ENCODE measurements at places on chromosomes 5 and 9.

DNA sequence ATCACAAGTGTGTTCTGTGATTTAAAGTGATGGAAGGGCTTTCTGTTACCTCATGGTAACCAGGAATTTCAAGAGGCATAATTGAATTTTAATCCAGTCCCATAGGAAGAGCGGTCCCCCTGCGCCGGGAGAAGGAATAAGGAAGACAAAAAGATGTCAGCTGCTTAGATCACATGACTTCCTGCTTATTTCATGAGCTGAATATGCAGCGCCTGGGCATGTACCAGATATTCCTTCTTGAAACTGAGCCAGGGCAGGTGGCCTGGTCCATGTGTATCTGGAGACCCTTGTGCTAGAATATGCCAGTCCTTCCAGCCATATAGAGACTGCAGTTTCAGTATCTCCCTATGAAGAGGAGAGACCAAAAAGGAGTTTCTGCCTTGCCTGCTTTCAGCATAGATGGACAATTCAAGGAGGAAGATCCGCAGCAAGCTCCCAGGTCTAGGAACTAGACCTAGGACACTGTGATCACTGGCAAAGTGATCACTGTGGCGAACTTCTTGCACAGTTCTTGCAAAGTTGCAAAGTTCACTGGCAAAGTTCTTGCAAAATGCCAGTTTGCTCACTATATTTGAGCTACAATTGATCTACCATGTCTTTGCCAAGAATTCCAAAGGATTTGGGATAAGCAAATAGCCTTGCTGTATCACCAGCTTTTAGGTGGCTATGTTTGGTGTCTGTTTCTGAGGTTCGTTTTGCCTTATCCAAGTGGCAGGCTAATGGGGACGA lies 102.9 kb upstream of the PHYKPL start:
- DNase-seq: no peak

DNA sequence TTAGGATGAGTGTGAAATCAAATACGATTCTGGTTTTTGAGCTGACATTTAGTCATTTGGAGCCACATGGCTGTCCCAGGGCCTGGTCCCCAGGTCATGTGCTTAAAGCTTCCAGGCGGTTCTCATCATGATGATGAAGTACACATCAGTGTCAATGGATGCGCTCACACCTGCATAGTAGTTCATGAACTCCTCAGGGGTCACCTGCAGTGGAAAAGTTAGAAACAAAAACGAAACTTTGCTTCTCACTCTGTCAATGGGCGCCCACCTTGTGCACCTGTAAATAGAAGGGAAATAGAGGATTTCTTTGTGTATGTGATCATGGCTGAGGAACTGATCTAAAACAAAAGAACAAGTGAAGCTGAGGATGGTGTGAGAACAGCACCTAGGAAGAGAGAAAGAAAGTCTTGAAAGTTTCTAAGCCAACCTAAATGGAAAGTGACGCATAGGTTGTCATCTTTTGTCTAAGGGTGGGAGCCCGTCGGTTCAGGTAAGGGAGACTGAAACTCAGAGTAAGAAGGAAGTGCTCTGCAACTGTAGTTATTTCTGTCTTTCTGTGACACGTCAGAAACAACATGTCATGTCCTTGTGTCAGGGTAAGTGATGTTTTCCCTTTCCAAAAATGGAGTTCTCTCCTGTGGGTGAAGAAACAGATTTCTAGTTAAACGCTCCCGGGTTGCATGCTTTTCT lies 33.8 kb downstream of the CAPSL start:
- no peak for DNase-seq

DNA sequence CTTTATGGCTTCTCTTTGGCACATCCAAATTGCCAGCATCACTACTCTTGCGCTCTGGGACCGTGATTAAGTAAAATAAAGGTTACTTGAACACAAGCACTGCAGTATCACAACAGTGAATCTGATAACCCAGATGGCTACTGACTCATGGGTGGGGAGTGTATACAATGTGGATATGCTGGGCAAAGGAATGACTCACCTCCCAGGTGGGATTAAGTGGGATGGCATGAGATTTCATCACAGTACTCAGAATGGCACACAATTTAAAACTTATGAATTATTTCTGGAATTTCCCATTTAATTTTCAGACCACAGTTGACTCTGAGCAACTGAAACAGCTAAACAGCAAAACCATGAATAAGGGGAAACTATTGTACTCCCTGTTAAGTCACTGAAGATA lies 4.3 kb downstream of the GFM2 start:
- peak; percentile 98 for DNase-seq

- DNase-seq: no peak
Observed at GRCh38 chr9:130487500-130487899, 42.7 kb downstream of the ASS1 start.

GRCh38 chr5:170791325-170791954 lies 7.9 kb downstream of the GABRP start:
- peak; percentile 42 for DNase-seq

DNA sequence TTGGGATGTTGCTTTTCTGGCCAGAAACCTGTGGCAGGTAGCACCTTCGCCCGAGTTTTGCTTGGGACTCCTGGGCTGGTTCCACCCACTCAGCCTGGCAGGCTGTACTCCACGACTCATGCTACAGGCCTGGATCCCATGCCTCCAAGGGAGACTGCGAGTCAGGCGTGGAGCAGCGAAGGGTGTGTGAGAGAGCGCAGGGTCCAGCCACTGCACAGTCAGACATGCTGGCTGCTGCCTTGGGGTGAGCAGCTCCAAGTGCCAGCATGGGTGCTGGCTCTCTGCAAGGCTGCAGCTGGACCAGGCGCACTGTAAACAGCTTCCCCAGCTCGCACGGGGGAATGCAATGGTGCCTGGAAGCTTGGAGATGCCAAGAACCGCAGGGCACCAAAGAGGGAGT lies 249.6 kb upstream of the EDIL3 start:
- no peak for DNase-seq

- DNase-seq: no peak
Observed at GRCh38 chr5:120093178-120093577, 370.9 kb upstream of the PRR16 start.

DNA sequence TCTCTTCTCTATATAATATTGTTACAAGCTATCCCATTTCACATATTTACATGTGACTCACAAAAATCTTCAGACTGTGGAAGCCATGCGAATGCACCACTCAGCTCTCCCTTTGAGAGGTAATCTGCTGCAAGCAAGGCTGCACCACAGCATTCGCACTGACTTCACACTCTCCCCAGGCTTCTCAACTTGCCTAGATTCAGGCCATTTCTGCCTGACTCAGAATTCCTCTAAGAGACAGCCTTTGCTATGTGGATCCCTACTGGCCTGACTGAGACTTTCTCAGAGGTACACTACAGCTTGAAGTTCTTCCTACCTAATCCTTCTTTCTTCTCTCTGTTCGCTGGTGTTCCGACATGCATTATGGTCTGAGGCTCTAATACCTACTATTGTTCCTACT lies 21.1 kb upstream of the DMRTA1 start:
- no peak for DNase-seq

DNA sequence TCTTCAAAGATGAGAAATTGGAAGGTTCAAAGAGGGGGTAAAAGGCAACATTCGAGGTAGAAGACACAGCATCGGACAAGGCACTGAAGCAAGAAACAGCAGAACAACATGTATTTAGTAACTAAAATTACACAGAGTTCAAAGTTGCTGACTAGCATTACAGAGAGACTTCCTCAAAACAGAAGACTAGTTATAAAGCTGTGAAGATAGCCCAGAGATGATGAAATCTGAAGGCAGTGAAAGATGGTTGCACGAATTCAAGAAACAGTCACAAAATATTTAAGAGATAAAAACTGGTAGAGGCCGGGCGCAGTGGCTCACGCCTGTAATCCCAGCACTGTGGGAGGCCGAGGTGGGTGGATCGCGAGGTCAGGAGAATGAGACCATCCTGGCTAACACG lies 16.3 kb downstream of the MAPKAP1 start:
- DNase-seq: no peak

GRCh38 chr5:157267761-157268480 lies 2.0 kb downstream of the CYFIP2 start:
- no peak for DNase-seq

GRCh38 chr9:113012492-113012891 lies 500 bp upstream of the ZNF883 start:
- no peak for DNase-seq

GRCh38 chr9:133107961-133108793 lies 12.9 kb downstream of the RALGDS start:
- no peak for DNase-seq

DNA sequence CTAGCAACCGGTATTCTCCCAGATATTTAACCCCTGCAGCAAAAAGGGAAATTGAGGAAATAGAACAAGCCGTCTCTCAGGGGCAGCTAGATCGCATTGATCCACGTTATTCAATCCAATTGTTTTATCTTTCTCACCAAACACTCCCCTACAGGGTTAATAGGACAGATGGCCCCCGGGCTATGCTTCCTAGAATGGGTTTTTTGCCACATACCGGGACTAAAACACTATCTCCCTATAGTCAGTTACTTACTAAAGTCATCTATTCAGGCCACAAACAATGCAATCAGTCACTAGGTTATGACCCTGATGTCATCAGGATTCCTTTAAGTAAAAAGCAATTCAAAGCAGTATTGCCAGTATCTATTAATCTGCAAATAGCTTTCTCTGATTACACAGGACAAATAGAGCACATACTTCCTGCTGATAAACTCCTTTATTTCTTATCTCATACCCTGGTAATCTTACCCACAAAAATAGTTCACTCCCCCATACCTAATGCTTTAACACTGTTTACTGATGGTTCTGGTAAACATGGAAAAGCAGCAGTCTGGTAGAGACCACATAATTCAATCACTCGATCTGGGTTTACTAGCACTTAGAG lies 159.0 kb downstream of the CPLANE1 start:
- no peak for DNase-seq

DNA sequence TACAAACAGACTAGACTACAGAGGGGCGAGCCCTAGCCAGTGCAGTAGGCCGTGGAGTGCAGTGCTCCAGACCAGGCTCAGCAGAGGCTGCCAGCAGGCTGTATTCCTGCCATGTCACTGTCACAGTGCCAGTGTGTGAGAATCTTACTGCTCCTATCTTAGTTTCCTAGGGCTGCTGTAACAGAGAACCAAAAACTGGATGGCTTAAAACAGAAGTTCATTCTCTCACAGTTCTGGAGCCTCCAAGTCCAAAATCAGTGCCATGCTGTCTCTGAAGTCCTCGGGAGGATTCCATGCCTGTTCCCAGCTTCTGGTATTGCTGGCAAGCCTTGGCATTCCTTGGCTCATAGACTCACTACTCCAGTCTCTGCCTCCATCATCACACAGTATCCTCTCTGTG lies 75.0 kb upstream of the SAP30L start:
- DNase-seq: no peak

- DNase-seq: no peak
Observed at GRCh38 chr5:168802337-168802736, 223.2 kb upstream of the PANK3 start.

- no peak for DNase-seq
Observed at GRCh38 chr5:174526177-174526576, 198.2 kb upstream of the MSX2 start.

DNA sequence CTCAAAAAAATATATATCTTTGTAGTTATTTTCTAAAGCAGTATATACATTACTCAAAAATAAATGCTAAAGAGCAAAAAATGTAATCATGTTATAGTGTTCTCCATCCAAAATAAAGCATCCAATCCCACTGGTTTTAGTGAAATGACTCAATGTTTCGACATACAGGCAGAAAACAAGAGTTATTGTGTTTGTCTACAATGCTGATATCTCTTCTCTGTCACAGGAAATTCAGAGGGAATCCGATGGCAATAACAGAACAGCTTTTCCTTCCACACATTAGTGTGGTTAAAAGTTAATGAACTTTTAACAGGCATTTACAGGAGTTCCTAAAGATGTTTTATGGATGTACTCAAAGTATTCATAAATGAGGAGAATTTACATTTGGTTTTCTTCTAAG lies 12.0 kb downstream of the TTC33 start:
- no peak for DNase-seq

GRCh38 chr5:16455668-16456067 lies 9.9 kb downstream of the ZNF622 start:
- no peak for DNase-seq

GRCh38 chr9:108845507-108845906 lies 10.3 kb downstream of the ACTL7B start:
- no peak for DNase-seq

DNA sequence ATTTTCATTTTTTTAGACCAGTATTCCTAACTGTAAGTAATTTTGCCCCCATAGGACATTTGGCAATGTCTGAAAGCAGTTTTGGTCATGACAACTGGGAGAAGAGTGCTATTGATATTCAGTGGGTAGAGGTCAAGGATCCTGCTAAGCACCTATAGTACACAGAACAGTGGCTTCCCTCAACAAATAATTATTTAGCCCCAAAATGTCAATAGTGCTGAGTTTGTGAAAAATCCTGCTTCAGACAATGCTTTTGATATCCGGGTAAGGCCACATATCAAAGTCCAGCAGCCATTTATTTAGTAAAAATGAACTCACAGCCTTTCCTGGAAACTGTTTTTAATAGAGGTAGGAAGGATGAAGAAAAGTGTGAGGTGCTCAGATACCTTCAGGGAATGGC lies 8.1 kb upstream of the TARS1 start:
- DNase-seq: no peak

- DNase-seq: no peak
Observed at GRCh38 chr9:110111868-110112267, 96.1 kb downstream of the C9orf152 start.

GRCh38 chr5:172452398-172453205 lies 1.7 kb downstream of the SH3PXD2B start:
- no peak for DNase-seq

All from SW 1271 (cell line).